ENCODE measurements at places on chromosomes 13 and 19.

GRCh38 chr13:47813718-47814117 lies 187.4 kb downstream of the SUCLA2 start:
- no peak for DNase-seq

- no peak for DNase-seq
These were observed 32.4 kb downstream of the ZNF787 start for GRCh38 chr19:56088497-56089215.

GRCh38 chr19:23101241-23101640 lies 15.6 kb upstream of the ZNF730 start:
- no peak for DNase-seq

GRCh38 chr19:4414800-4415321 lies 12.4 kb downstream of the CHAF1A start:
- peak; percentile 47 for DNase-seq

GRCh38 chr19:55090564-55090963 lies 14.9 kb downstream of the EPS8L1 start:
- no peak for DNase-seq

GRCh38 chr19:7368456-7368855 lies 19.7 kb downstream of the ARHGEF18 start:
- peak; percentile 10 for DNase-seq

DNA sequence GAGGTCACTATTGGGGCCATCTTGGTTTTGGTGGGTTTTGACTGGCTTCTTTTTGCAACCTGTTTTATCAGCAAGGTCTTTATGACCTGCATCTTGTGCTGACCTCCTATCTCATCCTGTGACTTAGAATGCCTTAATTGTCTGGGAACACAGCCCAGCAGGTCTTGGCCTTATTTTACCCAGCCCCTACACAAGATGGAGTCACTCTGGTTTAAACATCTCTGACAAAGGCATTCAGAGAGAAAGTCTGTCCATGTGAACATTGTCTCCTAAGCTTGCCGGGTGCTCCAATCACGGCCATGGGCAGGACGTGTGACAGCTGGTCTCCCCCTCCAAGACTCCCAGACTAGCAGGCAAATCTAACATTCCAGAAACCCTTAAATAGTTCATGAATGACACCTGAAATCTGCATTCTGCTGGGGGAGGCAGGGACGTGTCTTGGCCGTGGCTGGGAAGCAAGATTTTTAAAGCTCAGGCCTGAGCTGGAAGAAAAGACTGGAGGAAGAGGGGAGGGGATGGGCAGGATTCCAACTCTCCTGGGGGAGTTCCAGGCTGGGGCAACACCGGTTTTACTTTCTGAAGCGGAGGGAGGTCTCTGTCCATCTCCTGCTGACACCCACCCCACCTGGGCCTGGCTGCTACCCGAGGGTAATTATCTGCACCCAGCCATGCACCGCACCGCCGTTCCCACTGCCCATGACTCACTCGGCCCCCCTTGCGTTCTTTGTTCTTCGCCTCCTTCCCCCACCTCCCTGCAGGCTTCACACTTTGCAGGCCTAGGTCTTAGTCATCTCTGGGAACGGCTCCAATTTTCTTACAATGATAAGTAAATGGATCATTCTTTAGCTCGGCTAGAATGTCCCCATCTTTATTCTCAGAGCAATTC lies 11.6 kb upstream of the OR1M1 start:
- DNase-seq: peak; percentile 98

GRCh38 chr13:69450245-69450644 lies 657.4 kb upstream of the ATXN8OS start:
- no peak for DNase-seq

GRCh38 chr13:76516586-76516985 lies 369.6 kb downstream of the KCTD12 start:
- peak; percentile 6 for DNase-seq

DNA sequence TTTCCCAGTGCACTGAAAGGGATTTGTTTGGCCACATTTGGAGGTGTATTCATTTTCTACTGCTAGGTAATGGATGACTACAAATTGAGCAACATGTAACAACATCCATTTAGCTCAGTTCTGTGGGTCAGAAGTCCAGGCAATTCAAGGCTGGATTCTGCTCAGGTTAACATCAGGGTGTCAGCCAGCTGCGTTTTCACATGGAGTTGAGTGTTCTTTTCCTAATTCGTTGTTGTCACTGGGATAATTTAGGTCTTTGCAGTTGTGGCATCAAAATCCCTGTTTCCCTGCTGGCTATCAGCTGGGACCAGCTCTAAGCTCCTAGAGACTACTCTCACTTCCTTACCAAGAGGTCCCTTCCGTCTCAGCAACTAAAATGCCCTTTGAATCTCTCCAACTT lies 25.4 kb downstream of the MIR17HG start:
- no peak for DNase-seq

DNA sequence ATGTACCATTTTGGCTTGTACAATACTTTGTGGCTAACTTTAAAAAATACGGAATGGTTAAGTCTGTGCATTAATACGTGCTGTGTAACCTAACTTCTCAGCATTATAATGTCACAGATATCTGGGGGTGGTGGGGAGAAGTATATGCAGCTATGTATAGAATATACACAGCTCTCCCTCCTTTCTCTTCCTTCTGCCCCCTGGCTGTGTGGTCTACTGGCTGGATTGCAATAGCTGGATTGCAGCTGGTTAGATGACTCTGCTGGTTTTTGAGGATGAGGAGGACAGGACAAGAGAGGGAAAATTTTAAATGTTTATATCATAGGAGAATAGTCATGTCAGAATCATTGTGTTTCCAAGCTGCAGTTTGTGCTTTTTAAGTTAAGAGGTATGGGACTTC lies 9.7 kb downstream of the RNASEH2B start:
- DNase-seq: no peak

GRCh38 chr19:16883522-16883921 lies 5.3 kb upstream of the F2RL3 start:
- DNase-seq: no peak

DNA sequence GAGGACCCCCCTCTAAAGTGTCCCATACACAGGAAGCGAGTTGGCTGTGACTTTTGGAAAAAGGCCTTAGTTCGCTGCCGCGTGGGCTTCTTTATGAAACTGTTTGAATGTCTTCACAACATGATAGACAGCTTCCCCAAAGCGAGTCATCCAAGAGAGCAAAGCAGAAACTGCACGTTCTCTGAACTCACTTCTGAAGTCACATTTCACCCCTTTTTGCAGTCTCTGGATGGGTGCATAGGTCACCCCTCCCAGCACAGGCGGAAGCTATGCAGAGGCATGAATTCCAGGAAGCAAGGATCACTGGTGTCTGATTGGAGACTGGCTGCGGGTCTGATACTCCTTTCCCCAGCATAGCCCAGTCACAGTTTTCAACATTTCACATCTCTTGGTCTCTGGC lies 10.6 kb downstream of the GPI start:
- peak; percentile 31 for DNase-seq

GRCh38 chr13:46895381-46895780 lies 1.5 kb downstream of the HTR2A start:
- DNase-seq: no peak

- no peak for DNase-seq
These were observed 226.2 kb upstream of the ARGLU1 start for GRCh38 chr13:106794117-106794516.

- no peak for DNase-seq
These were observed 6.0 kb upstream of the ZNF765 start for GRCh38 chr19:53388904-53389303.

DNA sequence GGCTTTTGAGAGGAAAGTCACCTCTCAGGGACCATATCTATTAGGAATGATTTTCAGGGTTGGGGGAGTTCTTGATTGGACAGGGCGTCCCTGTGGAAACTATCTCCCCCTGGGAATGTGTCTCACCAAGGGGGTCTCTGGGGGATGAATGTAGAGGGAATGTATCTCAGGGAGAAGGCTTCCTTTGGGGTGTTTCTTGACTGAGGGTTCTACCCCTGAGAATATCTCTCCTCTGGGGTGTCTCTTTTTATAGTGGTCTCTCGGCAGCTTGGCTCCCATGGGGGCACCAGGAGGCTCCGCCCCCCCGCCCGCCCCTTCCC lies 1.0 kb downstream of the RTBDN start:
- DNase-seq: no peak

DNA sequence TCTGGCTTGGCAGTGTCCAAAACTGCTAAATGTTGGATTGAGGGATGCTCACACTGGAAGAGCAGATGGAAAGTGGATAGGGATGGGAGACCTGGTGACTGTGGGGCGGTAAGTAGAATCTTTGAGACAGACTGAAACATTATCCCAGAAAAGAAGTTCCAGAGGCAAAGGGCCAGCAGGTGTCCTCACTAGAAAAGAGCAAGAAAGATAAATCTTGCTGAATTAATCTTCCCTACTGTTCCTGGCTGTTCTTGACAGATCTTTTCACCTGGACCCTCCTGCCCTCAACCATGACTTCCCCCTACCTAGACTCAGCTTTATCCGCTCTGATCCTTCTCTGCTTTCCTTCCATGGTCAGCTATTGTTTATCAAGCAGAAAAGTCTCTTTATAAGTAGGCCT lies 35.0 kb upstream of the FRY start:
- DNase-seq: no peak

- DNase-seq: no peak
These were observed 65.6 kb downstream of the COL4A2 start for GRCh38 chr13:110372676-110373075.

GRCh38 chr13:80477661-80478443 lies 136.9 kb upstream of the SPRY2 start:
- no peak for DNase-seq

DNA sequence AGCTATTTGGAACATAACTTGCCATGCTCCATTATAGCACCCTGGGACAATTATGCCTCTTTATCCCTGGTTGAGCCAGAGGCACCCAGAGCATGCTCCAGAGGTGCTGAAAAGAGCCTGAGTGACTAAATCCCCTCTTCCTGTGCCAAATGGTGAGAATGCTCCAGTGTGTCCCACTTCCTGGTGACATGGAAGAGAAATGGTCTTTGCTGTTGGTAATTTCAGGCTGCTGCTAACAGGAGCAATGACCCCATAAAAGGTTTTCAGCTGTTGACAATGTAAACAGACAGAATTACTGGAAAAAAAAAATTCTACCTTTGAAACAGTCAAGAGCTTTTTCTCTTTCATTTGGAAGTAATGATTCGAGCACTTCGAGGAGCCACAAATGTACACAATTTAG lies 341.8 kb downstream of the FGF9 start:
- DNase-seq: no peak

- no peak for DNase-seq
These were observed 12.7 kb downstream of the IGLON5 start for GRCh38 chr19:51324167-51324481.

GRCh38 chr19:46890423-46891170 lies 29.8 kb downstream of the ARHGAP35 start:
- DNase-seq: peak; percentile 63

- DNase-seq: peak; percentile 42
These were observed 845 bp downstream of the SPRY2 start for GRCh38 chr13:80339912-80340650.

- peak; percentile 81 for DNase-seq
These were observed 2.2 kb downstream of the CXCL17 start for GRCh38 chr19:42440357-42441048.

DNA sequence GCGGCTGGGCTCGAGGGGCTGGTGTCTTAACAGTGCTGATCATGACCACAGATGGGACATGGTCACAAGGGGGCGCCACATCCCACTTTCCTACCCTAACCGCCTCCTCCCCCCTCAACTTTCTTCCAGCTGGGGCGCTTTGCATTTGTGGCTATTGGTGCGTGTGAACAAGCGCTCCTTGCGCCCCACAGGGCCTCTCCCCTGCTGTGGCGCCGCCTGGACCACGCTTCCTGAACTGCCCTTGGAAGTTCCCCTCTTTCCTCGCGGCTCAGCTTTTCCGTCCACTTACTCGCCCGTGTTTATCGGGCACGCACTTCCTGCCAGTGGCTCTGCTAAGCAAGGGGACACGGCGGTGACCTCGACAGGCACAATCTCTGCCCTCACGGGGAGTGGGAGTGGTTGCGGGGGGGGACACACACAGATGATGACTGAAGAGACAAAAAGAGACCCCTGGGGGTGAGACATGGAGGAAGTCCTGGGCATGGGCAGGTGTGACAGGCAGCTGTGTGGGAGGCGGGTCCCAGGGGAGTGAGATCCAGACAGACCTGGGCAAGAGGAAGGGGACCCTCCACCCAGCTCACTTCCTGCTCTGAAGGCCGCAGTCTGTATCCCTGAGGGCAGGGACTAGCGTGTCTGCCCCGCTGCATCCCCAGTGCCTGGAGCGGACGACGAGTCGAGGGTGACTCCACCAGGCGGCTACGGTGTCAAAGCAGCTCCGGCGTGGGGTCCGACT lies 40.3 kb downstream of the ZNF787 start:
- peak; percentile 87 for DNase-seq

DNA sequence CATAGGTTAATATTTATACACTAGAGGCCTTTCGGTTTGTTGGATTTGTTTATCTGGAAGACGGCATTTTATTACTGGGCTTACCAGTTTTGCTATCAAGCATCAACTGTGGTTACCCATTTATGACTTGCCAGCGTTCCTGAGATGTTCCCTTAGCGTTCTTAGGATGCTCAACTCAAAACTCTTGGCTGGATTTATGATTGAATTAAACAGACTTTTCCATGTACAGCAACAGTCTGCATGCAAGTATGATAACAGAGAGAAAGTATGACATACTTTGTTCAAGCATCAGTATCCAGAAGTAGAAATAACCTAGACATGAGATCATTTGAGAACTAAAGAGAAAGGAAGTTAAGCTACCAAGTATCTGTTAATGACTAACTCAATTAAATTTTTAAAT lies 29.9 kb upstream of the RNF113B start:
- DNase-seq: peak; percentile 78

DNA sequence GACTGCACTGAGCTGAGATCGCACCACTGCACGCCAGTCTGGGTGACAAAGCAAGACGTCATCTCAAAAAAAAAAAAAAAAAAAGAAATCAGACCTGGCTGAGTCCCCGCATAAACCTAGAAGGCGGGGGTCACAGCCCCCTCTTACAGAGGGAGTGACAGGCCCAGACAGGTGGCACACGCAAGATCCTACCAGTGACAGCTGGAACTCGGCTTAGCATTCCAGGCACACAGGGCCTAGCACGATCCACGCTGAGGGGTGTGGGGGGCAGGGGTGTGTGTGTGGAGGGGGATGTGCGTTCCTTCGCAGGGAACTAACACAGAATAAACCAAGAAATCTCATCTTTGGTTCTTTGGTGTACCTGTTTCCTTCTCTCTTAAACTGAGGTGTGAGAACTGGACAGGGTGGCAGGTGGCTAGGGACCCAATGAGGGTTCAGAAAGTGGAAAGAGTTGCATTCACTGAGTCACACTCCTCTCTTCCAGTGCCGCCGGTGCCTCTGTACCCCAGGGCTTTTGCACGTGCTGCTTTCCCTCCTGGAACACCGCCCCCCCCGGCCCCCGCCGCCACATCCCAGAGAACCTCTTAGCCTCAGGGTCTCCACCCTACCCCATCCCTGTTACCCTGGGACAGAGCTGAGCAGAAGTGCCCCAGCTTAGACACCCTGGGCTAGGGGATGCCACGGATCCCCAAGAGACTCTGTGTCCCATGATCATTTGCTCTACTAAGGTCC lies 5.0 kb downstream of the SGTA start:
- DNase-seq: no peak

GRCh38 chr13:95160112-95160906 lies 140.9 kb downstream of the ABCC4 start:
- peak; percentile 73 for DNase-seq

All from fibroblast of pulmonary artery (primary cell).